ENCODE measurements at places on chromosomes 1 and 21. TPM values are rescaled to one million over a fixed set of nuclear protein-coding genes. Genes with fewer than 3 reads are reported as not detected.

- no peak for DNase-seq
Observed at GRCh38 chr1:5944154-5944842, 47.9 kb downstream of the NPHP4 start.

- DNase-seq, result no peak
Observed at GRCh38 chr1:167118188-167118587, 24.3 kb downstream of the STYXL2 start.

GRCh38 chr1:65259816-65260215, 49.5 kb upstream of the DNAJC6 start:
- no peak for DNase-seq

DNA sequence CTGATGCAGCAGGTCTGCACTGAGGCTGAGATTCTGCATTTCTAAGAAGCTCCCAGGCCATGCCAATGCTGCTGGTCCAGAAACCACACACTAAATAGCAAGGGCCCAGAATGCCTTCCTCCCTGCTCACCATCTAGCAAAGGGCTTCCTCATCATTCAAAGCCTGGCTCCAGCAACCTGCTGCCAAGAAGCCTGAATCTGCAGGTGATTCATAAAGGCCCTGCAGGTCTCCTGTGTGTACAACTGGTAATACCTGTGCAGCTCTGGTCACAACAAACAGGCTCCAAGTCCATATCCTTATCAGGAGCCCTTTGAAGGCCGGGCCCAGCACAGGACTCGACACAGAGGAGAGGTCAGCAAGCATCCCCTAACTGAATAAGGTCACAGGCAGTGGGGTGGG, 26.7 kb downstream of the GLIS1 start:
- DNase-seq, result no peak

- peak; percentile 54 for DNase-seq
Observed at GRCh38 chr1:228338521-228339051, 68.0 kb downstream of the TRIM11 start.

OLFML3 gene
- total RNA-seq, result 118 TPM

DNA sequence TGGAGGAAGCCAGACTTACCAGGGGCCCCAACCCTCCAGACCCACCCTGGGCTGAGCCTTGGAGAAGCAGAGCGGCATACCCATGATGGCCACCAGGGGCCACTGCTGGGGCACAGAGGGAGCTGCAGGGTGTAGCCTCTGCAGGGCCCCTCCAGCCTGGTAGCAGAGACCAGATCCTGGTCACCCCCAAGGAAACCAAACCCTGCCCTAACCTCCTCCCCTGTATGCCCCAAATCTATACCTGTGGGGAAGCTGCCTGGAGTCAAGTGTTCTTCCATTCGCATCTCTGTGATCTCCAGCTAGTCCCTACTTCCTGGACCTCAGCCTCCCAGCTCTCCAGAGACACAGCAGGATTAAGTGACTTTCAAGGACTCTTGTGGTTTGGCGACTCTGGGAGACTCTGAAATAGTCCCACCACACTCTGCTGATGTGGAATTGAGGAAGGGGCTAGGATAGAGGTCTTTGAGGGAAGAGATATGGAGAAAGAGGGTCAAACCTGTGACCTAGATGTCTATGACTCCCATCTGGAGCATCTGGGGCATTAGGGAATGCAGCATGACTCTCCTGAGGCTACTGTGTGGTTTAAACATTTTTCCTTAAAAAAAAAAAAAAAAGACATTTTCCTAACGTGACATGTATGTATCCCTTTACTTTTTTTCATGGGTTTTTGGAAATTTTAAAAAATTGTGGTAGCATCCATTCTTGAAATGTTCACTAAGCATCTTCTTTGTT, 119.2 kb upstream of the IPO9 start:
- DNase-seq, result peak; percentile 90

EPHA10 gene
- total RNA-seq, result 0.14 TPM

- no peak for DNase-seq
Observed at GRCh38 chr1:51453010-51453409, 66.1 kb downstream of the EPS15 start.

TESK2 gene
- 7.1 TPM for total RNA-seq

All from sigmoid colon (tissue), 7 donors.